IgD-negative memory B cell (primary cell): ENCODE measurements at places on chromosomes 16 and 17. TPM values are rescaled to one million over a fixed set of nuclear protein-coding genes. Genes with fewer than 3 reads are reported as not detected.

The DHRS7C gene
- not detected for polyA plus RNA-seq

The KRTAP1-1 gene
- not detected for polyA plus RNA-seq

The TNFSF13 gene
- 5.1 TPM for polyA plus RNA-seq

The TMEM238L gene
- not detected for polyA plus RNA-seq

The KRTAP4-1 gene
- polyA plus RNA-seq = not detected

The KRT28 gene
- polyA plus RNA-seq = not detected

The SLFN14 gene
- polyA plus RNA-seq = not detected

The TP53TG3B gene
- polyA plus RNA-seq = not detected

The SLC39A11 gene
- polyA plus RNA-seq = 13.7 TPM

The RRAD gene
- polyA plus RNA-seq = not detected

The PMP22 gene
- polyA plus RNA-seq = not detected

The LITAFD gene
- polyA plus RNA-seq = not detected

The IL34 gene
- not detected for polyA plus RNA-seq

The CSH2 gene
- not detected for polyA plus RNA-seq

The ARHGAP27 gene
- 65.3 TPM for polyA plus RNA-seq

The HYDIN gene
- not detected for polyA plus RNA-seq

The ACSM2B gene
- not detected for polyA plus RNA-seq

The CLEC18A gene
- polyA plus RNA-seq = not detected

The CHMP6 gene
- 30.2 TPM for polyA plus RNA-seq

The DNAI2 gene
- not detected for polyA plus RNA-seq

The ABCC3 gene
- 0.91 TPM for polyA plus RNA-seq
